Endothelial cell of umbilical vein (primary cell): ENCODE measurements at places on chromosomes 3 and 15. TPM values are rescaled to one million over a fixed set of nuclear protein-coding genes. Genes with fewer than 3 reads are reported as not detected.

Gene NBEAL2
- total RNA-seq = 84.7 and 90.1 TPM in 2 replicates

Gene SCN5A
- 13.1 and 20.0 TPM in 2 replicates for total RNA-seq

Gene NR1I2
- not detected in 2 replicates for total RNA-seq

Gene HTD2
- total RNA-seq = 10.0 and 10.3 TPM in 2 replicates

Gene TGM4
- total RNA-seq = 0.24 and 0.39 TPM in 2 replicates

Gene FSIP1
- 1.1 and 1.2 TPM in 2 replicates for total RNA-seq

Gene ABI3BP
- 55.9 and 78.1 TPM in 2 replicates for total RNA-seq

Gene C3orf22
- total RNA-seq = not detected in 2 replicates

Gene TNNC1
- total RNA-seq = not detected in 2 replicates

Gene CFAP100
- not detected in 2 replicates for total RNA-seq

Gene PAQR9
- total RNA-seq = not detected in 2 replicates

Gene SGO1
- total RNA-seq = 15.5 and 21.7 TPM in 2 replicates

Gene LRRIQ4
- not detected in 2 replicates for total RNA-seq

Gene CCR9
- total RNA-seq = not detected in 2 replicates

Gene CSPG5
- 0.55 and 0.65 TPM in 2 replicates for total RNA-seq

Gene CEP70
- total RNA-seq = 14.7 and 16.9 TPM in 2 replicates

Gene TM6SF1
- 26.5 and 26.8 TPM in 2 replicates for total RNA-seq

Gene WDR73
- total RNA-seq = 28.2 and 29.1 TPM in 2 replicates

Gene CRELD1
- 21.6 and 27.3 TPM in 2 replicates for total RNA-seq

Gene CHST13
- total RNA-seq = not detected in 2 replicates

Gene GABRG3
- not detected in 2 replicates for total RNA-seq

Gene LOXL1
- total RNA-seq = 5.2 and 9.2 TPM in 2 replicates

Gene ZNF774
- 2.6 and 3.9 TPM in 2 replicates for total RNA-seq

Gene FAM81A
- total RNA-seq = 0.32 and 1.2 TPM in 2 replicates

Gene CSK
- 89.1 and 104 TPM in 2 replicates for total RNA-seq

Gene ZMYND10
- 0.38 and 0.51 TPM in 2 replicates for total RNA-seq
